ENCODE measurements at places on chromosomes 4 and X.
A peak's percentile ranks its signal among the peaks of the same experiment; 100 is the strongest.

GRCh38 chrX:18886344-18887161 lies 97.4 kb downstream of the PHKA2 start:
- DNase-seq, result peak; percentile 75

GRCh38 chrX:123513585-123514278 lies 219.1 kb downstream of the THOC2 start:
- DNase-seq, result no peak

- DNase-seq, result no peak
These were observed 340.7 kb upstream of the HS3ST1 start for GRCh38 chr4:11769434-11769833.

DNA sequence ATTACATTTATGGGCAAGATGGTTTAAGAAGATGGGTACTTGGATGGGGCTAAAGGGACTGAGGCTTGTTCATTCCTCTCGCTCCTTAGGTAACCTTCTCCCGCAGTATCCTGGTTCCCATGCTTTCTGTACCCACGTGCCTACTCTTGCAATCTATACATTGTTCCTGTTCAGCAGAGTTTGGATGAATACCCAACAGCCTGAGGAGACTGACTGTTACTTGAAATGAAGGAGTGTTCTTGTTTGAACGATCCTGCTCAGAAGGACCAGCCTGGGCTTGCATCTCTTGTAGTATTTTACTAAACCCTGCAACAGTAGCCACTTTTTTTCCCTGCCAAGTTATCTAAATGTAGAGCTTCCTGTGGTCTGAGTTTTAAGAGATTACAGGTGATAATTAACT lies 33.7 kb upstream of the ADH6 start:
- DNase-seq, result no peak

DNA sequence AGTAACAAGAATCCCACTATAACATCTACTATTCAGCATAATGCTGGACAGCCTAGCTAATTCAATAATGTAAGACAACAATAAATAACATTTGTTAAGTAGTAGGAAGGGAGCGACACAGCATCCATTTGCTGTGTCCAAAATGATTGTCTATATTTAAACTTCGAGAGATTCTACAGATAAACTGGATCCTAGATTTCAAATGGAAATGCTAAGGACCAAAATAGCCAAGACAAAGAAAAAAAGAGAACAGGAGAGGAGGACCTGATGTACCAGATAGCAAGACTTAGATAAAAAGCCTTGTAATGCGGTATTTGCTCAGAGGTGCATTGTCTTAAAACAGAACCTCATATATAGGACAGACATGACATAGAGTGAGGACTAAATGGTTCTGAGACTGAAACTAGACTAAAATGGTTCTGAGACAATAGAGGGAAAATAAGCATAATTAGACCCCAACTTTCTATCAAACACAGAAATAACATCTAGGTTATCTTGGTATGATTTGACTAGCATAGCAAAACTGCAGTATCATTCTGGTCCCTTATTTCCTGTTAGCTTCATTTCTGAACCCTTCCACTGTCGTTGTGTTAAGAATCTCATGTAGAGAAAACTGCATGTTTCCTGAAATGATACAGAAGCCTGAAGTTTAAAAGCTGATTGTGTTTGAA lies 3.8 kb downstream of the HPGDS start:
- no peak for DNase-seq

GRCh38 chr4:55722132-55722531 lies 86.0 kb upstream of the NMU start:
- DNase-seq, result no peak

- DNase-seq, result no peak
These were observed 248.0 kb upstream of the DCAF8L1 start for GRCh38 chrX:28229217-28229616.

- no peak for DNase-seq
These were observed 17.1 kb upstream of the CT47C1 start for GRCh38 chrX:119055687-119056086.

DNA sequence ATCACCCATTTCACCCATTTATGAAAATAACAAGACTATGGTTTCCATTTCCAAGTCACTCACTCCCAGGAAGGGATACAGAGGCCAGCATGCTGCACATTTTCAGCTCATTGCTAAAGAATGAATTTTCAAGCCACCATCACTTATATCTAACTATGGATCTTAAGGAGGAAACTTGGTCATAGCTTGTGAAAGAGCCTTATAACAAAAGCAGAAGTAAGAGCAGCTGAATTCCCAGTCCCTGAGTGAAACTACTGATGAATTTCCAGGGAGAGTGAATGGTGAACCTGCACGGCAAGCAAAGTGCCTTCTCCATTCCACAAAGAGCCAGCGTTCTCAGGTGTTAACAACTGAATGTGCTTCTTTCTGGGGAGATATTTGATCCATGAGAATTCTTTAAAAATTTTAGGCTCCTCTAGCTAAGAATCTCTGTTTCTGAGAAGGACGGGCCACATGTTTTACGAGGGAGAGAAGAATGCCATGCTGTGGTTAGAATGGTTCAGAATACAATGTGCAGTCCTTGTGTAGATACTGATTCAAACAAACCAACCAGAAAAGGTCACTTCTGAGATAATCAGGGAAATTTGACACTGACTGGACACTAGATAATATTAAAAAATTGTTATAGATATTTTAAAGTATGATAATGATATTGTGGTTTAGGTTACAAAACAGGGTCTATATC lies 24.0 kb downstream of the BTC start:
- no peak for DNase-seq

DNA sequence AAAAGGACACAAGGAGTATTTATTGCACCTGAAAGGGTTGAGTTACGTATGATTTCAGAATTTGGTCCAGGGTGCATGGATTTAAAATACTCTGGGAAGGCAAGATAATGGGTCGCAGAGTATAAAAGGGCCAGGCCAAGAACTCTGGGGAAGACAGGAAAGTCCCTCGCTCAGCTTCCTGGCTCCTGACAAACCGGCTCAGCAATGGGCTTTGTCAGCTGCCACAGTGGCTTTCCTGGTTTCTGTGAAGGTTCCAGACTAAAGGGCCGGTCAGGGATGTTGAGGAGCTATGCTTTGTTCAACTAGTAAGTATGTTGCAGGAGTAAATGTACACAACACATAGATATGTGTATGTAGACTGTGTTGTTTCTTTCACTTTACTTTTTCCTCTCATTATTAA lies 154.4 kb upstream of the ETNPPL start:
- DNase-seq, result no peak

DNA sequence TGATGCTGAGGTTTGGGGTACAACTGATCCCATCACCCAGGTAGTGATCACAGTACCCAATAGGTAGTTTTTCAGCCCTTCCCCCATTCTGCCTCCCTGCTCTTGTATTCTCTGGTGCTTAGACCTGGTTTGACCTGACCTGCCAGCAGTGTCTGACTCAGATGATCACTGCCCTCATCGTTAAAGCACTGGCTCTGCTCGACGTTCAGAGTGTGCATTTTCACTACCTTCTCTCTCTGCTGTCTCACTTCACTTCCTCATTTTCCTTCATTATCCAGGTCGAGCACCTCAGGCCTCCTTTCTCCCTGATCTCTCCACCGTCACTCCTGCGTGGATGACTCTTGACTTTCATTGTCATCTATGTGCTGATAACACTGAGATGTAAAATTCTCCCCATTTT lies 83.6 kb downstream of the PARM1 start:
- DNase-seq, result no peak

DNA sequence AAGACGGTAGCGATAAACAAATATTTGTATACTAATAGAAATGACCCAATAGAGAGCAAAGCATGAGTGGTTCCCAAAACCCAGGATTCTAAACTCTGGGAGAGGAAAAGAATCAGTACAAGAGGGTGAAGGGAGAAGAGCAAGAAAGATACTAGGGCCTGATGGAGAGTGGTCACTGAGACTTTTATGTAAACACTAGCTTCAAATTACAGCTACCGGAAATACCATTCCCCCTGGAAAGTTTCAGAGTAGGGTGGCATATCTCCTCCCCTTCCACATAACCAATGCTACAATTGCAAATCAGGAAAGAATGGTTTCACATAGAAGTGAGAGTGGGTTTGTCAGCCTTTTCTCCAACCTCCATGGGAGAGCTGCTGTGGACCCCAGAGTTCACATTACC lies 77.1 kb downstream of the EIF4E start:
- peak; percentile 47 for DNase-seq

DNA sequence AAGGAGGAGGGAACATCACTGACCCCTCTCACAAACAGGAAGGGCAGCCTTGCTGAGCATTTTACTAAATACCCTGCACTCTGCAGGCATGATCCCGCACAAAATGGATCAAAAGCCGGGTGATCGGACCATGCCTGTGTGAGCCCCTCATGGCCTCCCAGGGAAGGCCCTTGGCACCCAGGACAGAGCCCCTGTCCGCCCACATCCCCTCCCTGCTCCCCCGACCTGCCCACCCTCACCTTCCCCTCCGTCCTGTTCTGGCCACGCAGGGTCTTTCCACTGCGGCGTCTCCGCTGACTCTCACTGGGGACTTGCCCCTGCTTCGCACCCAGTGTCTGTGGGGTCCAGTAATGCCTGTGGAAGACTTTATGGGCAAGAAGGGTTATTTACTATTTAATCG lies 105.0 kb downstream of the HMX1 start:
- DNase-seq, result no peak

DNA sequence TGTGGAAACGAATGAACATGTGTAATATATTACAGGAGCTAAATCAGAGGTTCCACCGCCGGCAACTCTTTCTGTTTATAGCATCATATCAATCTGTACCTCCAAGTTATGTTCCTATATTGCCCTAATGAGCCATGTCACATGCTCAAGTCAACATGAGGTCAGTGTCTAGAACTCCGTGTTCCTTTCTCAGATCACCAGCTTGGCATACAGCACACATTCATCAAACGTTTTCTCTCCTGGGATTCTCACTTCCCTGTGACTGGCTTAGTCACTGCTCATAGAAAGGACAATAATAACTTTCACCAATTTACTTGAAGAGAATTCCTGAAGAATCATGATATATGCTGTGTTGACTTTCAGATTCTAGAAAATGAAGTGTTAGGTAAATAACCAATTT lies 532.0 kb upstream of the SPANXN1 start:
- no peak for DNase-seq

GRCh38 chr4:180372691-180373090 lies 1870.5 kb upstream of the TENM3 start:
- no peak for DNase-seq

DNA sequence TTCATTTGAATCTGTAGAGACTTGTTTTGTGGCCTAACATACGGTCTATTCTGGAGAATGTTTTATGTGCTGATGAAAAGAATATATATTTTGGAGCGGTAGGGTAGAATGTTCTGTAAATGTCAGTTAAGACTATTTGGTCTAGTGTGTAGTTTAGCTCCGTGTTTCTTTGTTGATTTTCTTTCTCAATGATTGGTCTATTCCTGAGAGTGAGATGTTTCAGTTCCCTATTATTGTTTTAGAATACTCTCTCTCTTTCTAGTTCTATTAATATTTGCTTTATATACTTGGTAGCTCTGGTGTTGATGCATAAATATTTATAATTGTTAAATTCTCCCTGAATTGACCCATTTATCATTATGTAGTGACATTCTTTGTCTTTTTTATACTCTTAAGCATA lies 236.5 kb downstream of the GLUD2 start:
- no peak for DNase-seq

GRCh38 chr4:122764071-122764820 lies 31.7 kb downstream of the BBS12 start:
- DNase-seq, result peak; percentile 94

GRCh38 chr4:117777721-117778120 lies 256.6 kb upstream of the NDST3 start:
- peak; percentile 76 for DNase-seq

- no peak for DNase-seq
These were observed 10.6 kb upstream of the PGRMC2 start for GRCh38 chr4:128298146-128298758.

DNA sequence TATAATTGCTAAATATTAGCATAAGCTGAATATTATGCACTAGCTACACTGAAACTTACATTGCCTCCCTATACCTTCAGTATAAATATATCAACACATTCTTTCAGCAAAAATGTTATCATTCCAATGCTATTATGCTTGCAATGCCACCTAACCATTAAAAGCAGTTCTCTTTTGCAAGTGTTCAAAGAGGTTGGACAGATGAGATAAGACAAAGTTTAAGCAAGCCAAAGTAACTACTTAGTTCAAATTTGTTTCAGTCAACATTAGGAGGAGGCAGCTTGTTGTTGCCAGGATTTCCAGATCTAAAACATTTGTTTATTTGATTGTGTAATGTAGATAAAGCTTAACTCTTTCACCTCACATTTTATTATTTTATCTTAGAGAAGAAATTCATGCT lies 323.9 kb upstream of the FAM241A start:
- DNase-seq, result no peak

DNA sequence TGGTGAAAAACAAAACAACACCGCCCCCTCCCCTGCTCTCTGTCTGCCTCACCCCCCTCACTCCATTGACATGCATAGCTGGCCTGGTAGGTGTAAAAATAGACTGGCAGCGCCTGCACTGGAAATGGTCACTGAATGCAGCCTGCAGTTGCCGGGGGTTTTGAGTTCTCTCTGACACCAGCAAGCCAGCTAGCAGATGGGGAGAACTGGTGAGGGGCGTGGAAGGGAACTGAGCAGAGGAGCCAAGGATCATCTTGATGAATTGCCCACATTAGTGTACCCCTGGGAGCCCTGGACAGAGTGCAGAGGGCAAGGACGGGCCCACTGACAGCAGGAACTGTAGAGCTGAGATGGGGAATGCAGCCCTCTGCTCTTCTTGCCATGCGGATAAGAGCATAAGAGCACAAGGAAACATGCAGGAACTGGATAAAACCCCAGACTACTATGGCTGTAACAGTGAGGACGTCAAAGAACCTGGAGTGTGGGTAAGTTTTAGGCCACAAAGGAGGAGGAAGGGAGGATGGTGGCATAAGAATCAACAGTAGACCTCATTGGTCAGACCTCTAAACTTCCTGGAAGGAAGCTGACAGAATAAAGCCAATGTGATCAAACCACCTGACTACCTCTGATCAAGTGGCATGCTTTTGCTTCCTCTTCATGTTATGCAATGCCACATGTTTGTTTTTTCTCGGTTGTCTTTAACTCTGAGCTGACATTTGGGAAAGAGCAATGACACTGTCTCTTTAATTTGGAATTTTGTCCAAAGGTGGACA lies 96.3 kb downstream of the ANK2 start:
- DNase-seq, result peak; percentile 29

- peak; percentile 98 for DNase-seq
These were observed 436 bp upstream of the PPP3CA start for GRCh38 chr4:101347557-101348366.

DNA sequence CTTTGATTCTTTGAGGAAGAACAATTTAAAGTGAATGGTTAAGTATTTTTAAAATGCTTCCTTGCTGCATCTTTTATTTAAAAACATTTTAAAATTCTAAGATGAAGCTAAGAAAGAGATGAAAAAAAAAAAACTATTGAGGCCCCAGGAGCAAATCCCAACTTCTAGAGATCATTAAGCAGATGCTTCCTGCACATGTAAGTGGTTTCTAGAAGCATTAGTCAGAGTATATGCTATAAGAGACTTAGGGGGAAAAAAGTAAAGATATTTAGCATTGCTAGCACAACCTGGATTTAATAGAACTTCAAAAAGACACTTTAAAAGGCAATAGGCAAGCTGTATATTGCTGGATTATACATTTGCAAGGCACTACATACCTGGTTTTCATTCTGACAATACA lies 64.7 kb downstream of the ZNF827 start:
- DNase-seq, result no peak

GRCh38 chr4:107618656-107619055 lies 101.4 kb downstream of the PAPSS1 start:
- DNase-seq, result peak; percentile 7

- no peak for DNase-seq
These were observed 24.2 kb upstream of the HOPX start for GRCh38 chr4:56705334-56705733.

All from fibroblast of skin of scalp (primary cell).